Tracheal epithelial cell (primary cell): ENCODE measurements at places on chromosomes 7 and 10. TPM values are rescaled to one million over a fixed set of nuclear protein-coding genes. Genes with fewer than 3 reads are reported as not detected.

ZNF679 gene
- not detected in 2 replicates for total RNA-seq

GBX1 gene
- total RNA-seq, result 0.24 TPM in 1 of 2 replicates, not detected in the other

CCDC172 gene
- total RNA-seq, result not detected in 2 replicates

NPY gene
- total RNA-seq, result not detected in 2 replicates

ACSL5 gene
- total RNA-seq, result under 0.01 and 2.7 TPM in 2 replicates

WDFY4 gene
- under 0.01 TPM in 1 of 2 replicates, not detected in the other for total RNA-seq

ENTPD1 gene
- under 0.01 TPM in 1 of 2 replicates, not detected in the other for total RNA-seq

FGFR2 gene
- 5.5 and 17.9 TPM in 2 replicates for total RNA-seq

NME8 gene
- not detected in 2 replicates for total RNA-seq

TRIM50 gene
- not detected in 2 replicates for total RNA-seq

GPRIN2 gene
- 0.85 and 10.4 TPM in 2 replicates for total RNA-seq

ENO4 gene
- not detected in 2 replicates for total RNA-seq

PPP1R17 gene
- not detected in 2 replicates for total RNA-seq

RARRES2 gene
- total RNA-seq, result 0.21 and 9.2 TPM in 2 replicates

SORCS1 gene
- total RNA-seq, result not detected in 2 replicates

UNCX gene
- not detected in 2 replicates for total RNA-seq

C10orf67 gene
- not detected in 2 replicates for total RNA-seq

AFAP1L2 gene
- total RNA-seq, result 9.4 and 15.7 TPM in 2 replicates

HOXA7 gene
- 0.96 TPM in 1 of 2 replicates, not detected in the other for total RNA-seq

RSPH10B gene
- under 0.01 TPM in 2 replicates for total RNA-seq

SEPTIN7 gene
- total RNA-seq, result 116 and 129 TPM in 2 replicates

TMEM236 gene
- total RNA-seq, result not detected in 2 replicates

ANKRD2 gene
- 1.3 and 9.9 TPM in 2 replicates for total RNA-seq

C10orf71 gene
- not detected in 2 replicates for total RNA-seq

EGFR gene
- total RNA-seq, result 216 and 281 TPM in 2 replicates

CD36 gene
- total RNA-seq, result 9.2 and 14.7 TPM in 2 replicates

ANLN gene
- 2.3 and 8.2 TPM in 2 replicates for total RNA-seq

BCAP29 gene
- total RNA-seq, result 22.4 and 35.9 TPM in 2 replicates

SNX10 gene
- total RNA-seq, result 1.1 and 15.9 TPM in 2 replicates
